SK-N-SH treated with all-trans-retinoic acid at 6 μM for 48 hours (cell line): ENCODE measurements at places on chromosomes 2 and 18.

DNA sequence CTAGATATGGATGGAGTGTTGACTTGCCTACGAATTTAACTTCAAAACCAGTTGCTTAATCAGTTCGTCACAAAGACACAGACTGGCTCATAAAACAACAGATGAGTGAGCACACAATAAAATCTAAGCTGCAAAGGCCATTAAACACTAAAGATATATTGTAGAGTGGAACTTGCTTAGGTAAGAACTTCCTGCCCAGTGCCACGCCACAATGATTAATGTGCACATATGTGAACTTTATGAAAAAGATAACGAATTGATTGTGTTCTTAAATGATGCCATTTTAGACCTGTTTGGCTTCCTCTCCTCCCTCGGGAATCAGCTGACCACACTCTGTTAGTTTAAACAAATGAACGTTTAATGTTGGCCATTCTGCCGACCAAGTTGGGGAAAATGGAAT, 2031.3 kb upstream of the CELF4 start:
- no peak for ATAC-seq

- ATAC-seq, result no peak
Observed at GRCh38 chr2:60872510-60872928, 8.9 kb upstream of the REL start.

GRCh38 chr2:62806231-62806630, 100.7 kb downstream of the EHBP1 start:
- ATAC-seq, result no peak

DNA sequence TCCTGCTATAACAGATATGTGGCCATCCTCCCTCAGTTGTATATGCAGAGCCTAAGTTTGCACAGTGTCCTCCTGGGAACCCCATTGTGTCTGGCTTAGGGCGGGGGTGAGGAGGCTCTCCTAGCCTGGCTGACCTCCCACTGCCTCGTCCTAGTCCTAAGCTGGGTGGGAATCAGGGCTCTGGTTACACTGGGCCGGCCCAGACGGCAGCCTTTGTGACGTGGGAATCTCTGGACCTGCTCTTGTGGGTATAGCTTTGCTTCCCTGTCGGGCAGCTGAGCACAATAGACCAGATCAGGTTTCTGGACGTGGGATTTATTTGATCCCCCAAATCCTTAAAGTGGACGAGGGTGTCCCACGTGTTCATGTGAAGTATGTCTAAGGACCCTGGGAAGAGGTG, 2.9 kb downstream of the ACKR3 start:
- ATAC-seq, result no peak

DNA sequence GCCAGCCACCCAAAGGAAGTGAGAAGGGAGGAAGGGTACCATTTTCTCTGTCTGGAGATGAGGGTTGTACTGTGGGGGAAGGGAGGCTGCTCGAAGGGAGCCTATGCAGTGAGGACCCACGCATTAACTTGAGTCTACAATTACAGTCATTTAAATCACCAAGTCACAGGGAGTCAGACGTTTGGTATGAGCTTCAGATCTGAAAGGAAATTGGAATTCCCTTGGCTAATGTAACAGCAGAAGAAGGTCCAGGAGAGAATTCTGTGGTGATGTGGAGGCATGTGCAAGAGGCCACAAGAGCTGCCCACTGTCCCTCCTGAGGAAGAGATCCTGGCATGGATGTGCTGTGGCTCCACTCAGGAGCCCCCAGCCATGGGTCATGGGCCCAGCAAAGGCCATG, 22.5 kb downstream of the DAPL1 start:
- no peak for ATAC-seq
